Occipital lobe (tissue), 3 donors: ENCODE measurements at places on chromosomes 5 and 9.

DNA sequence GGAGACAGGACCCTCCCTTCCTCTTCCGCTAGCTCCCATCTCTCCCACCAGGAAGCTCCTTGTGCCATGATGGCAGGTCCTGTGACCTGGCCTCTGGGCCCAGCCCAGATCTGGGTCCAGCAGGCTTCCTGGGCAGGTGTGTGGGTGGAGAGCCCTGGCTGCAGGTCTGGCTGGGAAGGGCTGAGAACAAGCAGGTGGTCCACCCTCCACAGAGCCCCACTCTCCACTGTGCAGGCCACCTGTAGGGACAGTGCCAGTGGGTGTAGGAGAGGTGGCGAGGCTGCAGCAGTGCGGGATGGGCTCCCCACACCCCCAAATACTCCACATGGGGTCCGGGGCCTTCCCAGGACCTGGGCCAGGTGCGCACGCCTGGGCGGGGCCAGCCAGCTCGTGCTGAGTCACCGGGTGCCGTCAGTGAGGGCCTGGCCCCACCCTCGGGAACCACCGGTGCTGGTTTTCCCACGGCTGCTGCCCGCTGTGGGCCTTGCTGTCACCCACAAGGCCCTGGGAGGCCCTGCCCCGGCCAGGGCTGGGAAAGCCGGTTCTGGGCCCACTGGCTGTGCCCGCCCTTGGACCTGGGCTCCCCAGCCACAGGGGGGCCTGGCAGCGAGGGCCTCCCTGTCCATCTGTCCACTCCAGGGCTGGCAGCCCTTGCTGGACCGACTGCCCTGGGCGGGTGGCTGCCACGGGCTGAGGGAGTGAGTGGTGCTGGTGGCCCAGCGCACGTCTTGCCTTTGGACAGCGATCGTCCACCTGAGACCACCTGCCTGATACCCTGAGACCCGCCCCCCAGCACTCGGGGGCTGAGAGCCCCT lies 9.3 kb upstream of the NRARP start:
- DNase-seq: no peak

GRCh38 chr9:18910916-18911315 lies 122.1 kb downstream of the SAXO1 start:
- no peak for DNase-seq

DNA sequence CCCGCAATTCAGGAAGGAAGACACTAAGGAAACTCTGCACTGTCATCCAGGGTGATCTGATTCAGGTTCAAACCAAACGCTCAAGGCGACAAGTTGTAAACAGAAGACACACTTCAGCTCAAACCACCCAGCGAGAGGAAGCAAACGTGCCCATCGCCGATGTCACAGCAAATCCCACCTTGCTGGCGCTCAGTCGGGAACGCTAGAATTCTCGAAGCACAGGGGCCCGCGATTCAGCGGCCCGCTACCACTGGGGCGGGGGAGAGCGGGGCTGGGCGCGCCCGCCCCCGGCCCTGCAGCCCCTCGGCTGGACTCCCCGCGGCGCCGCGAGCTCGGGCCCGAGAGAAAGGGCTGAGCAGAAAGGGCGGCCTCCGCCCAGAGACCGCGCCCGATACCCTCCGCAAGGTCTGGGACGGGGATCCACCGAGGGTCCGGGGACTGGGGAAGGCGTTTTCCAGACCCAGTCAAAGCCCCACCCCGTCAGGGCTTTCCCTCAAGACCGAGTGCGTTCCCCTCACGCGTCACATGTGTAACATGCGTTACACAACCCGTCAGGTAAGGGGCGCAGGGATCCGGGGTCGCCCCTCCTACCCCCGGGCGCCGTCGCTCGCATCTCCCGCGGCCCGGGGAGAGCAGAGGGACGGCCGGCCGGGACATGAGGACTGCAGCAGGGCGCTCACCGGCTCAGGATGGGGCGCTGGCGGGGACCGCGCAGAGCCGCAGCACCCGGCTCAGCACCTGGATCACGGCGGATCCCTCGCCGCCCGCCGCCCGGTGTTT lies 469 bp downstream of the AGTPBP1 start:
- DNase-seq: no peak

- no peak for DNase-seq
These were observed 60.0 kb downstream of the CSNK1G3 start for GRCh38 chr5:123571927-123572326.
